CD4-positive, alpha-beta T cell treated with Interleukin-4 for 1 hour (primary cell): ENCODE measurements at places on chromosomes 2 and 18.
A peak's percentile ranks its signal among the peaks of the same experiment; 100 is the strongest.

GRCh38 chr2:173958198-173958846 lies 6.9 kb downstream of the SP3 start:
- no peak for DNase-seq

GRCh38 chr2:100621371-100621951 lies 58.7 kb downstream of the PDCL3 start:
- DNase-seq = no peak

GRCh38 chr18:59093668-59094067 lies 46.0 kb upstream of the SEC11C start:
- DNase-seq = no peak

GRCh38 chr2:235238537-235238936 lies 255.3 kb upstream of the AGAP1 start:
- DNase-seq = no peak

DNA sequence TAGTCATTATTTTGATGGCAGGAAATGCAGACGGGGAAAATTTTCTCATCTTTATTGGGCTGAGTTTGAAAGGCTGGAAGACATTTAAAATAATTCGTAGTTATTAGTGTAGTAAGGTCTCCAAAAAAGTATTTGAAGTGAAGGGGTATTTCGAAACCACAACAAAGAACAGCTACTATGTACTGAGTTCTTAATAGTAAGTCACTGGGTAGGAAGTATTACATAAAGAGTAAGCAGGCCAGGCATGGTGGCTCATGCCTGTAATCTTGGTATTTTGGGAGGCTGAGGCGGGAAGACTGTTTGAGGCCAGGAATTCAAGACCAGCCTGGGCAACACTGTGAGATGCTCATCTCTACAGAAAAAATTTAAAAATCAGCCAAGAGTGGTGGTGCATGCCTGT lies 113.6 kb downstream of the MEP1B start:
- no peak for DNase-seq

- peak; percentile 49 for DNase-seq
Observed at GRCh38 chr2:196177124-196177523, 5.7 kb upstream of the STK17B start.

GRCh38 chr2:210938228-210938627 lies 381.8 kb downstream of the CPS1 start:
- no peak for DNase-seq

DNA sequence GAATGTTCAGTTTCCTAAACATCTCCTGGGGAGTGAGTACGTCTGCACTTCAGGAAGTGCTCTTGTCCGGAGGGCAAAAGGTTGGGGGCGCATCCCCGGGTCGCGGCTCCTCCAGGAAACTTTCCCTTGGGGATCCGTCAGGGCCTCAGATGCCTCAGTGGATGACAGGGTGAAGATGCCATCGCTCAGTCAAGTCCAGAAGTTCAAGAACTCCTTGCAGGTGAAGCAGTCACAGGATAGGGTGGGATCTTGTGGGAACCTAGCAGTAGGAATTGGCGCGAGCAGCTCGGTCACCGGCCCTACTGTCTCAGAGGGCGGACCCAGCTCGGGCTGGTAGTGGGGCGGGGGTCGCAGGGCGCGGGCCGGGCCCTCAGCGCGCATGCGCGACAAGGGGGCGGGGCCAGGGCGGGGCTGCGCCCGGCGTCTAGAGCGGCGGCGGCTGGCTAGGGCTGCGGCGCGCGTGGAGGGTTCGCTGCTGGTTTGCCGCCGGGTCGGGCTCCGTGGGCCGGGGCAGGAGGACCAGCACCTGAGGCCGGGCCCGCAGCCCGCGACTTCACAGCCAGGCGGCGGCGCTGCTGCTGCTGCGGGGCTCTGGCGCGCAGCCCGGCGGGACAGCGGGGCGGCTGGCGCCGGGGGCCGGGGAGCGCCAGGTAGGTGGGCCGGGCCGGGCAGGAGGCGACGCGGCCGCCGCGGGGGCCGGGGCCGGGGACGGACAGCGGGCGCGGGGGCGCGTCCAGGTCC lies at the start of gene INPP4A:
Gene INPP4A, plus strand, starts transcription at position 423 of the 741 bp plus-strand sequence. CDS start 75,191 bp downstream, outside the sequence.
- DNase-seq = peak; percentile 83

DNA sequence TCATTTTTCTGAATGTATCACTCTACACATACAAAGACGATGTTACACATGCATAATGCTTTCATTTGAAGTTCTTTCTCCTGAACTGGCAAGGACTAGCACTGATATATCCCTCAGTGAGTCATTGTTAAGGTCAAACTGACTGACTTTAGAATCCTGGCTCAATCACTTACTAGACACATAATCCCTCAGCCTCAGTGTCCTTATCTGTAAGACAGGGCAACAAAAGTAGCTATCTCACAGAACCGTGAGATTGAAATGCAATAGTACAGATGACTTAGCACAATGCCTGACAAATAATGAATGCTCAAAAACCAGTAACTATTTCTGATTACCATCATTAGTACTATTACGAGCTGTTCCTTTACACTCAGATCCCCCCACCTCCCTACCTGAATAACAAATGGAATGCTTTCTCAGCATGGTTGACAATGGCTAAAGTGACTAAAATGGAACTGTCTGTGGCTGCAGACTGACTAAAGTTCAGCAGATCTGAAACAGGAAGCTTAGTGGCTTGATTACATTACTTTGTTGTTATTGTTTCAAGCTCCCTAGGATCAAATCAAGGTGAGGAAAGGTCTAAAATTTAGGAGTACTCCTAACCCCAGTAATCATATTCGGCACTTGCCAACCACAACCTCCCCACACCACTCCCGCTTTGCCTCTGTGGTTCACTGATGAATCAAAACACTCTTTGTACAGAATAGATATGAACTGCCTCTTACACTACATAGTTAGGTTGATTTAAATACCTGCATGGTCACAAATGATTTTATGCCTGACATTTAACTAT lies 35.8 kb upstream of the CACNB4 start:
- no peak for DNase-seq

- no peak for DNase-seq
Observed at GRCh38 chr2:172847188-172847587, 111.5 kb downstream of the RAPGEF4 start.

GRCh38 chr2:190881084-190881597 lies 520 bp downstream of the GLS start:
- no peak for DNase-seq

DNA sequence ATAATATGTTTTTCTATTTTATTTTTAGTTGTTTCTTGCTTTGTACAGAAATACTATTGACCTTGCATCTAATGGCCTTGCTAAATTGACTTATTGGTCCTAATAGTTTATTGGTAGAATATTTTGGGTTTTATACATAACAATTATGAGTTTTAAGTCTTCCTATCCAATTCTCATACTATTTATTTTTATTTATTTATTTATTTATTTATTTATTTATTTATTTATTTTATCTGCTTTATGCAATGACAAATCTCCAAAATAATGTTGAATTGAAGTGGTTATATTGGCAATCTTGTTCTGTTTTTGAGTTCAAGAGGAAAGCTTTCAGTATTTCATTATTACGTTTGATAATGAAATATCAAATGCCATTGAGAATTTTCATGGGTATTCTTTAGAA lies 488.3 kb downstream of the CDH2 start:
- no peak for DNase-seq

GRCh38 chr18:66136039-66136438 lies 385.2 kb downstream of the CDH7 start:
- DNase-seq = no peak

DNA sequence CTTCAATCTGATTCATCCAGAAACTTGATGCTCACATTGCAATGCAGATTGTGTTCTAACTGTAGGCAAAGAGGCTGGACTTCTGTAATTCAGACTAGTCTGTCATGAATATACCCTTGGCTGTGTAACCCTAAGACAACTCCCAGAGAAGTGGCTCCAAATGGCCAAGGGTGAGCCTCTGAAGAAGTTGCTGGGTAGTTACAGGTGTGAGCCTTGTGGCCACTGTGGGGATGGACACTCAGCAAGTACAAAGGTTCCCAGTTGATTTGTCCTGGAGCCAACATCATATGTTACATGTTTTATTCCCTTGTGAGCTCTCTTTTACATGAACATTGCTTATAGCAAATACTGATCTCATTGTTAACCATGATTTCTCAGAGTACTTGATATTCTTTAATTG lies 94.8 kb upstream of the KCNJ3 start:
- no peak for DNase-seq
